ENCODE measurements at places on chromosomes 12 and 14. TPM values are rescaled to one million over a fixed set of nuclear protein-coding genes. Genes with fewer than 3 reads are reported as not detected.

Gene TSPAN19
- not detected for total RNA-seq

DNA sequence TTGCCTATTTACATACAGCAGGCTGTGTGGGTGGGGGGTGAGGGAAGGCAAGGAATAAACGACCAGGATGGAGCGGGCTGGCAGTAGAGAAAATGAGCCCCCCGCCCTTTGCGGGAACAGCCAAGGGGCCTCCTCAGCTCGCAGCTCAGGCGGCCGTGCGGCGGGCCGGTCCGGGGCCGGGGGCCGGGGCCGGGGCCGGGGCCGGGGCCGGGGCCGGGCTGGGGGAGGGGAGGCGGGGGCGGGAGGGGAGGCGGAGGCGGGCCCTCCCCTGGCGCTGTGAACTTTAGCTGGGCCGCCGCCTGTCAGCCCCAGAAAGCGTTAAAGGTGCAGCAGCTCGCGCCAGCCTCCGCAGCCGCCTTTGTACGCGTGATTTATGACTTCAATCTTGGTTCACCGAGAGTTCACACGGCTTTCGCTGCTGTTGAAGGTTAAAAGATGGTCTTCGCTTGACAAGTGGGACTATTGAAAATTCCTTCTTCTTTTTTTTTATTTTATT, 28.8 kb downstream of the HOXC4 start:
- ATAC-seq: no peak

- peak; percentile 40 for ATAC-seq
Measured at GRCh38 chr14:103188810-103189480, 65.7 kb downstream of the TNFAIP2 start.

DNA sequence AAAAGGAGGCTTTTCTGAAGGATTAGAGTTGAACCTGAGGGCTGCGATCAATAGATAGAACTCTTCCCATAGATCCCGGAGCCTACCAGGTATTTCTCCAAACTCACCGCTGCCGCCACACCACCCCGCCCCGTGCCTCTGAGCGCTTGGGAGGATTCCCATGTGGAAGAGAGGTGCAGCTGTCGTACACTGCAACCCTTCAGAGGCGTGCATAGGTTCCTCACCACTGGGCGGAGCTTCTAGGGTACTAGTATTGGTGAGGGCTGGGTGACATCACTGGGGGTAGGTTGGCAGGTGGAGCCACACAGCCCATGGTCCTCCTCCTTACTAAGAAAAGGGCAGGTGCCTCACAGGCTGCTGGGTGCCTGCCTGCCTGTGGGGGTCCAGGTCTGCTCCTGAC, 127.0 kb downstream of the TSPAN9 start:
- no peak for ATAC-seq

DNA sequence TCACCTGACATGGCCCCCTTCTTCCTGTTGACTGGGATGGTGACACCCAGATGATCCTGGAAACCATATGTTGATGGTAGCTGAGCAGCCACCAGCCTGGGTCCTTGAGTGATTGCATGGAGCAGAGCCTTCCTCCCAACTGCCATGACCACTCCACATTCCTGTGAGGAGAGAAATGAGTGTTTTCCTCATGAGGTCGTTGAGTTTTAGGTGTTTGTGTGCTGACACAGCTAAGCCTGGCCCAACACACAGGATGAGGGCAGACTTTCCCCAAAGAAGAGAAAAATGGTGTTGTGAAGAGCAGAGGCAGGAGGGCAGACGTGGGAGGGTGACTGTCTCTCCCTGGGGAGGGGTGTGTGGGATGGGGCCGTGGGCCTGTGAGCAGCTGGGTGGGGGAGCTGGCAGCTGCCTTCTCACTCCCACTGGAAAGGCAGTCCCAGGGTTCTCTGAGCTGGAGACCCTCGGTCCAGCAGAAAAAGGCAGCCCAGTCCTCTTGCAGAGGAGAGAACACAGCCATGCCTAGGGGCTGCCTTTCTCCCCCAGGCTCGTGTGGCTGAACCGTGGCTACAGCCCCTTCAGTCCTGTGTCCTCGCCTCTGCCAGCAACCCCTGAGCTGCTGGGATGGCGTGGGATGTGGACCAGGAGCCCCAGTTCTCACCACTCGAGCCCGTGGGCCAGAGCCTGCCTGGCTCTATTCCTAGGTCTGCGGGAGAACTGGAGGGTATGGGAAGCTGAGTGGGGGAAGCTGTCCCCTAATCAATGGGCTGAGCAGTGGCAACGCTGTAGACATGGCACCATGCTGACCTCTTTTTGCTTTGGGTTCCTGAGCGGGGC, 257.0 kb downstream of the ADGRD1 start:
- no peak for ATAC-seq

Data from gastroesophageal sphincter (tissue), 4 donors.